GM12892 (cell line): ENCODE measurements at places on chromosomes 6 and 20.

DNA sequence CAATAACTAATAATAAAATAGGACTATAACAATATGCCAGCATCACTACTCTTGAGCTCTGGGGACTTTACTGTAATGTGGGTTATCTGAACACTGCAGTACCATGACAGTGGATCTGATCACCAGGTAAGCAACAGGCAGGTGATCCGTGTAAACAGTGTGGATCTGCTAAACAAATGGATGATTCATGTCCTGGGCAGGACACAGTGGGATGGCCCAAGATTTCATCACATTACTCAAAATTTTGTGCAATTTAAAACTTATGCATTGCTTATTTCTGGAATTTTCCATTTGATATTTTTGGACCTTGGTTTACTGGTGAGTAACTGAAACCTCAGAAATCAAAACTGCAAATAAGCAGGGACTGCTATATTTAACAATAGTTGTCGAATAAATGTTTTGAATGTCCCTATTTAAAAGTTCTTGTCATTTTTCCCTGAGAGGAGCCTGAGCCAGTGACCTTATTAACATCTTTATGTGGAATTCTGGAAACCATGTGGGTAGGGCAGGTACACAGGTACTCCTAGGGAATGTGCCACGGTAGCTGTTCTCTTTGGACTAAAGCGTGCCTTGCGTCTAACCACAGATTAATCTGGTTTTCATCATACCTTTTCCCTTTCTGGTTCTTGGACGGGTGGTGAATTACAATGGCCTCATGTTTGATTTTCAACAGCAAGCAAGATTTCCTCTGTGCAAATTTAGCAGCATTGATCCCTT is 214.5 kb upstream of the SASH1 start:
- DNase-seq = no peak

GRCh38 chr6:159125951-159126352 is 43.2 kb upstream of the FNDC1 start:
- no peak for DNase-seq

- DNase-seq = no peak
These were observed 134.8 kb upstream of the TSHZ2 start for GRCh38 chr20:52837378-52837777.

- DNase-seq = no peak
These were observed 14.3 kb upstream of the MRAP2 start for GRCh38 chr6:84019141-84019841.

DNA sequence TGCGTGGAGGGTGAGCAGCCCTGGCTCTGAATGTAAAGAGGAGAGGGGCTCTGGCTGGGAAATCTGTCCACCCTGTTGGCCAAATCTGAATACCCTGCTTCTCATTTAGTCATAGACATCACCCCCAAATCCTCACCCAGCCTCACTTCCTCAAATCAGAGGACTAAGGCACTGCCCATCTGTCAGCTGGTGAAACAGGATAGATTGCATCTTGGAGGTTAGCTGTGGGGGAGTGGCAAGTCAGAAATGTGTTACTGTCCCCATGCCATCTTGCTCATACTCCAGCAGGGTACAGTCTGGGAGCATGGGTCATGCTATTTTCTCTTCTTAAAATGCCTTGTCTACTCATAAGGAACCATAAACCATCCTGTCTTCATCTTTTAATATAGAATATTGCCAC is 9.5 kb upstream of the DTNBP1 start:
- no peak for DNase-seq

- no peak for DNase-seq
These were observed 2.4 kb downstream of the METTL24 start for GRCh38 chr6:110355727-110356126.

- no peak for DNase-seq
These were observed 223.0 kb upstream of the SYNCRIP start for GRCh38 chr6:85865420-85866369.

DNA sequence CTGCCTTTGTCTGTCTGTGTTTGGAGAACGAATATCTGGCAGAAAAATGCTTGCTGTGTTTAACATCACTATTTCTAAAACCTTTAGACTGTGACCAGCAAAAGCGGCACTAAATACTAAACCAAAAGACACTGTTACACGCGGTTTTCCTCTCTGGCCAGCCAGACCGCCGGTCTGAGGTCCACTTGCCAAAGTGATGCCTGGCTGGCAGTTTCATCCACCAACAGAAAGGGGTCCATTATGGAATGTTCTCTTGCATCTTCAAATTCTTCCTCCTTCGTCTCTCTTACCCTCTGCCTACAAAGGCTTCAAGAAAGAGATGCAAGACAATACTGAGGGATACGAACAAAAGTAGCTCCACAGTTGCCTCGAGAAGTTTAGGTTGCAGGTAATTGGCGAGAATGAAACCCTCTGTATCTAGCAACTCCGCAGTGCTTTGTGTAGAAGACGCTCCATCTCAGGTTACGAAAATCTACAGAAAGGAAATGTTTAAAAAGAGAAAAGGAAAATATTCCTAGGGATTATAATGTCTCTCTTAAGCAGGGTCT is 176.6 kb downstream of the TRIM27 start:
- no peak for DNase-seq

GRCh38 chr6:41066867-41067304 is 5.3 kb downstream of the OARD1 start:
- DNase-seq = no peak

GRCh38 chr20:33348136-33348937 is 53.0 kb downstream of the CDK5RAP1 start:
- no peak for DNase-seq

DNA sequence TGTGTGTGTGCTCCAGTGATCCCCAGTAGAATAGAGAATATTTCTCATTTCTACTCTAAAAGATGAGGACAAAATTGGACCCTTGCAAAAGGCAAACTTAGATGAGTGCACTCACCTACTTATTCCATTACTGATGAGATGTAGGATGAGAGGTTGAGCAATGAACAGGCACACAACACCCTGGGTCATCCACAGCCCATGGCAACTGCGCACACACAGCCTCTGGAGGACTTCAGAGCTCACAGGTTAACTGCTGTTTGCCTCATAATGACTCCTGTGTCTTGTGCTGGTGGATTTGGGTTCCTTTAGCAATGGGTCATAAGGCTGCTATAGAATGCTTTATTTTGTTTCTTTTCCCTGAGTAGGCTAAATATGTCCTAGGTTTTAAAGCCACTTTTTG is 103.6 kb upstream of the TNFAIP3 start:
- no peak for DNase-seq

- DNase-seq = no peak
These were observed 66.2 kb upstream of the CD83 start for GRCh38 chr6:14051355-14051754.

DNA sequence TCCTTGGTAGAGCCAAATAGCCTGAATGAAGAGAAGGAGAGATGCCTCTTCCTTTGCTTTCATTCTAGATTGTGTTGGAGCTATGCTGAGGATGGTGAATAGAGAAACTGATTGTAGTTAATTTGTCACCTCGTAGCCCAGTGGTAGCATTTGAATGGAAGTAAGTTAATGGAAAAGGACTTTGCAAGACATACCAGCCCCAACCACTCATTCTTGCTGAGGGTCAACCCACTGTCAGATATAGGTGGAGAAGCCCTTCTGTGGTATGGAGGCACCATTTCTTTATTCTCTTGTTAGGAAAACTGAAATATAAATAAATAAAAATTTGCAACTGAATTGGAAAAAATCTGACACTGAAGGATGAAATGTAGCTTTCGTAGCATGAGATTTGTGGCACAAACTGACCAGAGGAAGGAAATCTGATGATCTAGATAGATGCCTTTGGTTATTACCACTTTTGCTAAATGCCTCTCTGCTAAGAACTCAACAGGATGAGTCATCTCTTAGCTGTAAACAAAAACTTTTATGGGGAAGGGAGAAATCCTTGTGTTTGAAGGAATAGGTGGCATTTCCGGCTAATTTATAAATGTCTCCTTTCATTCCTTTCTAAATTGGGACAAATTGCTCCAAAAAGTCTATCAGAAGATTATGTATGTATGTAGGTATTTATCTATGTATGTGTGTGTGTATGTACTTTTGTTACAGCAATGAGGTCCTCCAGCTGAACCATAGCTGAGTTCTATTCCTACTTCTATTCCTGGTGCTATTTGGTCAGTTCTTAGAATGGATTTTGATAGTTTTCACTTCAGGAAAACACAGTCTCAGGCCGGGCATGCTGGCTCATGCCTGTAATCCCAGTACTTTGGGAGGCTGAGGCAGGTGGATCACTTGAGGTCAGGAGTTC is 76.5 kb upstream of the SUPT3H start:
- no peak for DNase-seq

GRCh38 chr20:13771853-13772453 is 12.8 kb downstream of the ESF1 start:
- DNase-seq = no peak

GRCh38 chr6:7471171-7471570 is 70.3 kb upstream of the DSP start:
- DNase-seq = no peak
